ENCODE measurements at places on chromosomes 6 and 20.
A peak's percentile ranks its signal among the peaks of the same experiment; 100 is the strongest.

GRCh38 chr6:70371454-70372105 lies 41.7 kb upstream of the FAM135A start:
- DNase-seq, result no peak

- DNase-seq, result no peak
These were observed 1.2 kb downstream of the AKAP12 start for GRCh38 chr6:151240791-151241642.

- DNase-seq, result no peak
These were observed 121.5 kb upstream of the RIPOR2 start for GRCh38 chr6:25057111-25057905.

- DNase-seq, result no peak
These were observed 15.3 kb upstream of the SLC9A8 start for GRCh38 chr20:49797344-49797615.

DNA sequence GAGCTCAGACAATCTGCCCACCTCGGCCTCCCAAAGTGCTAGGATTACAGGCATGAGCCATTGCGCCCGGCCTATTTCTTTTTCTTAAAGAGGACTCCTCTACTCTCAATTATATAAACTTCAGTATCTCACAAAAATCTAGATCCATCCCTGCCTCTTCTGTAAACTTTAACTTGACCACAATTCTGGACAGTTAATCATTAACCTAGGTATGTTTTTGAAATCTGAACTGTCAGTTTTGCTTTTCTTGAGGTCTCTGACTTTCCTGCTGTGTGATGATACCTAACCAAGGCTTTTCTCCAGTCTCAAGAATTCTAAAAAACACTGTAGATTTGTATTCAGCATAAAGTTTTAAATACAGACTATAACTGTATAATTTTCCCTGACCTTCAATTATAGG lies 388.2 kb upstream of the SYNCRIP start:
- DNase-seq, result no peak

GRCh38 chr6:33417128-33417902 lies 592 bp downstream of the CUTA start:
- DNase-seq, result peak; percentile 28

- DNase-seq, result no peak
These were observed 25.7 kb upstream of the MLIP start for GRCh38 chr6:54085541-54085940.

GRCh38 chr6:80163754-80164187 lies 57.3 kb downstream of the BCKDHB start:
- no peak for DNase-seq

DNA sequence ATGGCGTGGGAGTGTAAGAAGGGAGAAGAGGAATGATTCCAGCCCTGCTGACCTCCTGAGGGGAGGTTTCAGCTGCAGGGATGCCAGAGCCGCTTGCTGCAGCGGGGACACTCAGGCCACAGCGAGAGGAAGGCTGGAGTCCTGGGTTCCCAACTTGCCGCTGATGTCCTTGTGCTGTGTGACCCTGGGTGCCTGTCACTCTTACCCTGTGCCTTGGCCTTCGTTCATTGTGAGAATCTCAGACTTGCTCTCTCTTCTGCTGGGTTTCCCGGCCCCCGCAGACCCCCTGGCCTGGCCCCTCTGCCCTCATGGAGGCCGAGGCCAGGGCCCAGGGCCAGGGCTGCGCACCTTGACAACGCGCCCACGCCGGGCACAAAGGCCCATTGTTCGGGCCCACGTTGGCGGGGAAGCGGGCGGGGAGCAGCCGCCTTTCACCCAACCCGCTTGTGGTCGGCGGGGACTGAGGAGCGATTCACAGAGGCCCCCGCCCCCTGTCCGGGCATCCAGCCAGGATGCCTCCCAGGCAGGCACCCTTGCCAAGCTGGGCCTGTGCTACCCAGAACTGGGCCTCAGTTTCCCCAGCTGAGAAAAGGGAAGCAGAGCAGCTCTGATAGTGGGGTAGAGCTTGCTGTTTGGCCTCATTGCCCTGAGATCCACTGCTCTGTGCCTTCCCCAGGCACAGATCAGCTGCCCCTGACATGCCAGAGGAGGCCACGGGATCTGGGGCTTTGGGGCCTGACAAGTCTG lies 52.4 kb downstream of the CEBPB start:
- no peak for DNase-seq

DNA sequence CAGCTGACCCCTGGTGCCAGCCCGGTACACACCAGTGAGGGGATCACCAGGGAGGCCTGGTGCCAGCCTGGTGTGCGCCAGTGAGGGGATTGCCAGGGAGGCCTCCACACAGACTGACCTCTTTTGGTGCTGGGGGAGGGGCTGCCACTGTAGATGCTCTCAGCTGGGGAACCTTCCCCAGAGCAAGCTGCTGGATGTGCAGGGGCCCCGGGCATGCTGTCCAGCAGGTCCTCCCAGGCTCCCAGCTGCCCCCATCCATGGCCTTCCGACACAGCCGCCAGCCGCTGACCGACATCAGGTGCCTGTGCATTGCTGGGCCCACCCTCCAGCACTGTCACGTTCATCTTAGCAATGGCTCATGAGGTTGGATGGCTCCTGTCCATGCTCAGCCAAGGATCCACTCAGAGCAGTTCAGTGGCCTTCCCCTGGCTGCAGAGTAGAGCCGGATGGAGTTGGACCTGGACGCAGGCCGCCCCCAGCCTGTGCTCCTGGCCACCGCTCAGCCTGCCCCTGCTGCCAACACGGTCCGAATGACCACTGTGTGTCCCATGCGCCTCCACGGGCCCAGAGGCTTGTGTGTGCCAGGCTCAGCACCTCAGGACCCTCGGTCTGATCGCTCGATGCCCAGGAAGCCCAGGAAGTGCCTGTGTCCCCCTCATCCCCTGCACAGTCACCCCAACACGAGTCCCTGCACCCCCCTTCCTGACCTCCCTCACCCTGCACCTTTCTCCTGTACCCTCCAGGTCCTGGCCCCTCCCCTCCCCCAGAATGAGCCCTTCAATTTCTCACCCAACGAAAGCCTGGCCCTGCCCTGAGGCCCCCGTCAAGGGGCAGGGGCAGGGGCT lies 95.7 kb downstream of the YTHDF1 start:
- DNase-seq, result no peak

- no peak for DNase-seq
These were observed 65.7 kb downstream of the CYP39A1 start for GRCh38 chr6:46586906-46587305.

DNA sequence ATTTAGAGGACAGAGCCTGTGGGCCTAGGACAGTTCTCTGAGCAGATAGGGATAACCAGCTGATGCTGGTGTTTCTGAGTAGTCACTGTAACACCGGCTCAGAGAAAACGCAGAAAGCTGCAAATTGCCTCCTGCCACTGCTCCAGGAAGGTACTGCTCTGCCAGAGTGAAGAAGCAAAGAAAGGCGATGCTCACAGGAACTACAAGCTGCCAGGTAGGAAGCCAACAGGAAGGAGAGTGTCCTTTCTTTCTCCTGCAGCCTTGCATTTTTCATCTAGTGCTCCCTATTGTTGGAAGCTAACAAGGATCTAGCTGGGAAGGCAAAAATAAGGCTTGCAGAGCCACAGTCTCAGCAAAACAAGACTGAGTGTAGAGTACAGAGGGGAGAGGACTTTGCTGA lies 70.7 kb upstream of the RAB32 start:
- DNase-seq, result no peak

- no peak for DNase-seq
These were observed 15.7 kb upstream of the ENPP1 start for GRCh38 chr6:131792091-131792496.

GRCh38 chr6:7745942-7746341 lies 20.0 kb downstream of the BMP6 start:
- DNase-seq, result no peak

GRCh38 chr20:53654932-53655624 lies 61.4 kb upstream of the ZNF217 start:
- no peak for DNase-seq

DNA sequence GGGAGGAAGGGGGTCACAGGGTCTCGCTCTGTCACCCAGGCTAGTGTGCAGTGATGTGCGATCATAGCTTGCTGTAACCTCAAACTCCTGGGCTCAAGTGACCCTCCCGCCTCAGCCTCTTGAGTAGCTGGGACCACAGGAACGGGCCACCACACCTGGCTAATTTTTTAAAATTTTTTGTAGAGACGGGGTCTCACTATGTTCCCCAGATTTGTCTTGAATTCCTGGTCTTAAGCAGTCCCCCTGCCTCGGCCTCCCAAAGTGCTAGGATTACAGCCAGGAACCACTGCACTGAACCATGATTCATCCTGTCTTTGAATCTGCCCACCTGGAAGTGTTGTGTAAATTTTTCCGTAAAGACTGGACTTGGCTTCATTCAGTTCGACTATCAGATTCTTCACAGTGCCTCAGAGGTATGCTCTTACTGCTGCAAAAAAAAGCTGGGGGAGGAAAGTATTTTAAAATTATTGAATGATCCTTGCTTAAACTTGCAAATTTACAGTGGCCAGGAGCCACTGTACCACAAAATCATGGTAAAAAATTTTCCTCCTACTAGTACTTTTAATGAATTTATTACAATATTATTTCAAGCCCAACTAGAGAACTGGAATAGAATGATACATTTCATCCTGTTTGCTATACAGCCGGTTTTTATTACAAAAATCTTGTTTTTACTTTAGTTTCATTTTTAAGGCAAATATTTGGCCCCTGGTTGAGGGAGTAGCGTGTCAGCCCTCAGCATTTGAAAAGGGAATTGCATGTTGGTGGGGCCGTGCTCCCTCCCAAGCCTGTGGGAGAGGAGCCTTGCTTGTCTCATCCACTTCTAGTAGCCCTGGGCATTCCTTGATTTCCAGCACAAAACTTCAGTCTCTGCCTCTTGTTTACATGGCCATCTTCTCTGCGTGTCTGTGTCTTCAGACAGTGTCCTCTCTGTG lies 202.5 kb upstream of the SGK1 start:
- DNase-seq, result no peak

- DNase-seq, result peak; percentile 10
These were observed 297.4 kb downstream of the QKI start for GRCh38 chr6:163711615-163712565.

GRCh38 chr6:88050140-88050818 lies 2.6 kb downstream of the SPACA1 start:
- DNase-seq, result no peak

GRCh38 chr6:167444602-167445346 lies 119.9 kb downstream of the TTLL2 start:
- DNase-seq, result no peak

DNA sequence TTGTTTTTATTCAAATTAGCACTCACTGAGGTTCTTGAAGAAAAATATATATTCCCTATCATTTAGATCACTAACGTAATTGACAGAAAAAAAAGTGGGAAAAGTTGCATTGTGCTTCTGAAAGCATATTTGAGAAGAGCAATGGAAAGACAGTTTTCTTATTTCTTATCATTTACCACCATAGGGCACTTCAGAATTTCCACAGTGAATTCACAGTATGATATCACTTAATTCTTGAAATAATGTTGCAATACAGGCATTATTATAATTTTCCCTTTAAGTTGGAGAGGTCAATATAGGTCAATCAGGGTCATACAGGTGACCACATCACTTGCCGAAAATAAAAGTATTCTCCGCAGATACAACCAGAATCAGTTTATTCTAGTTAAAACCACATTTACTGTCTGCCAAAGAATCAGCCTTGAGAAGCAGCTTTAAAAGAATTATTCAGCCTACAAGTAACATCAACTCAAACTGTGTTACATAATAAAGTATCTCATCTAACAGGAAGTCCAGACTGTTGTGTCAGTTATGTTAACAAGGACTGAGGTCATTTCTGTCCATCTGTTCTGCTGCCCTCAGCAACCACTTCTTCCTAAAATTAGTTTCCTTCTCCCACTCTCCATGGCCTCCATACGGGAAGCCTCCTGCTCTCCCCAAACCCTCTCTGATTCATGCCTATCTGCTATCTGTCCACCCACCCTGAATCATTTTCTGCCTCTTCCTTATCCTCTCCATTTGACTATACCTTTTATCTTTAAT lies 121.2 kb downstream of the SIM1 start:
- no peak for DNase-seq

- no peak for DNase-seq
These were observed 96.1 kb upstream of the TBX18 start for GRCh38 chr6:84860509-84860908.

DNA sequence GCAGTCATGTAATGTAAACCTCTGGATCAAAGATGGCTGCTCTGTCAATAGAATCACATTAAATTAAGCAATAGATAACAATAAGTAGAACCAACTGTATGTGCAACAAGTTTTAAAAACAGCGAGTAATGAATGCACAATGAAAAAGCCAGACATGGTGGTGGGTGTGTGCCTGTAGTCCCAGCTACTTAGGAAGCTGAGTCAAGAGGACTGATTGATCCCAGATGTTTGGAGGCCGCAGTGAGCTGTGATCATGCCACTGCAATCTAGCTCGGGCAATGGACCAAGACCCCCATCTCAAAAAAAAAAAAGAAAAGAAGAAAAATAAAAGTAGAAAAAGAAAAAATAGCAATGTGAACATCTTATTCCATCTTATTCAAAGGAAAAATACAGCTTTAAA lies 558.7 kb upstream of the MMS22L start:
- no peak for DNase-seq

- no peak for DNase-seq
These were observed 2.3 kb downstream of the BMP6 start for GRCh38 chr6:7727946-7728854.

- DNase-seq, result no peak
These were observed 66.5 kb downstream of the ADTRP start for GRCh38 chr6:11711984-11712711.

DNA sequence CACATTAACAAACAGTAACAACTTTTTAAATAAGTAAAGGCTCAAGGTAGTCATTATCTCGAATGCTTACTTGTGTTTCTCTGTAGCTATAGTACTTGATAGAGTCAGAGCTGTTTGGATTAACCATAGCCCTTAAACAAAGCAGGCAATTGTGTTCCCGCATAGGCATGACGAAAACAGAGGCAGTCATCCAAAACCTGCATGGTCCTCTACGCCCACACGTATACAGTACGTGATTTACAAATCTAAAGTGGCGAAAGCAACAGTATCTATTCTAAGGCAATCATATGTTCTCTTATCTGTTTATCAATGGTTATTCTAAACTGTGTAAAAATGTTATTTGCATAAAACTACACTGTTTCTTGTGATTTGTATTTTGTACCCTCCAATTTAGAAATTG lies 31.8 kb downstream of the HFE start:
- no peak for DNase-seq

GRCh38 chr6:104201557-104201956 lies 658.2 kb downstream of the HACE1 start:
- DNase-seq, result no peak

GRCh38 chr20:15528391-15529111 lies 1044.7 kb downstream of the KIF16B start:
- no peak for DNase-seq

Measured in CD8-positive, alpha-beta T cell (primary cell).